ENCODE measurements at places on chromosomes 4 and X.

DNA sequence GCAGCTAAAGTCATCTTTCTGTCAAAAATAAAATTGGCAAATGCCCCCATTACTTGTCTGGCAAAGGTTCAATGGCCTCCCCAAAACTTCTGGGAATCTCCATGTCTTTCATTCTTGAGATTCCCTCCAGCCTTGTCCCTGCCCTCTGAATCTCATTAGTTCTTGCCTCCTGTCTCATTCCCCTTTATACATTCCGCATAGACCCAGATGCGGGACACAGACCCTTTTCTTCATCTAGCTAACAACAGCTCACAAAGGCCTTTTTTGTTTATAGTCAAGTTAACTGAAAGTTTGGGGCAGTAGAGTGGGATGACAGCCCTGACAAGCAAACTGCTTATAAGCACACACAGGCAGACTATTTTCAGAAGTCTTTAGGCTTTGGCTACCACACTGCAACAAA is 306.1 kb upstream of the FAM241A start:
- no peak for DNase-seq

DNA sequence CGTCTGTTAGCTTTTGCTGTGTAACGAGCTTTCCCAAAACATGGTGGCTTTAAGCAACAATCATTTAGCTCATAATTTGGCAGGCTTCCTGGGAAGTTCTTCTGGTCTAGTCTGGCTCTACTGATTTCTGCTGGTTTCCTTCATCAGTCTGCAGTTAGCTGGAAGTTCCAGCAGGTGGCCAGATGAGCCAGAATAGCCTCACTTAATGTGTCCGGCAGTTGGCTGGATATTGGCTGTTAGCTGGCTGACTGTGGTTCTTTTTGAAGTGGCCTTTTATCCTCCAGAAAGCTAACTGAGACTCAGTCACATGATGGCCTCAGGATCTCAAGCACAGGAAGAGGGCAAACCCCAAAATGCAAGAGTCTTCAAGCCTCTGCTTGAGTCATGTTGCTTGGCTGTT is 34.9 kb downstream of the FTHL17 start:
- DNase-seq = peak; percentile 1

GRCh38 chr4:155423671-155424070 is 46.9 kb upstream of the MAP9 start:
- no peak for DNase-seq

GRCh38 chr4:82865592-82865991 is 25.4 kb downstream of the SEC31A start:
- DNase-seq = no peak

DNA sequence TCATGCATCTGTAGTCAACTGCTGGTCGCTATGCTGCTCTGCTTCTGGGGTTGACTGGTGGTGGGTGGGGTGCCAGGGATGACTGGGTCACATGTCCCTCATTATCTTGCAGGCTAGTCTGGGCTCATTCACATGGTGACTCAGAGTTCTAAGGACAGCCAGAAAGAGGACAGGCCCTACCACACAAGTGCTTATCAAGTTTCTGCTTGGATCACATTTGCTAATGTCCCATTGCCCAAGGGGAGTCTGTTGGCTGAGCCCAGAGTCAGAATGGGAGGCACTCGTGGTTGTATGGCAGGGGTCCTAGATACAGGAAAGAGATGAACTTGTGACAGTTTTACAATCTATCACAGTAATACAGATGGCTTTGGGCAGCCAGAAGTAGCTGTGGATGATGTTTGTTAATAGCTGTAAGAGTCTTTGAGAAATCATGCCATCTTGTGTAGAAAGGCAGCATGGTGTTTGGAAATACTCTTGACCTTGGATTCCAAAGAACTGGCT is 221.3 kb downstream of the GPAT3 start:
- DNase-seq = no peak

DNA sequence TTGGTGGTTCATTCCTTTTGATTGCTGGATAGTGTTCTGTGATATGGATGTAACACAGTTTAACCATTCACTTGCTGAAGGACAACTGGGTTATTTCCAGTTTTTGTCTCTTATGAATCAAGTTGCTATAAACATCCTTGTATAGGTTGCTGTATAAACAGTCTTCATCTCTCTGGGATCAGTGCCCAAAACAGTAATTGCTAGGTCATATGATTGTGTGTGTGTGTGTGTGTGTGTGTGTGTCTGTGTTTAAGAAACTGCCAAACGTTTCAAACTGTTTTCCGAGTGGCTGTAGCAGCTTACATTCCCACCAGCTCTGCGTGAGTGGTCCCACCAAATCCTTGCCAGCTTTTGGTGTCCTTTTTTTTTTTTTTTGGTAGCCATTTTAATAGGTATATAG is 60.4 kb downstream of the F11 start:
- no peak for DNase-seq

DNA sequence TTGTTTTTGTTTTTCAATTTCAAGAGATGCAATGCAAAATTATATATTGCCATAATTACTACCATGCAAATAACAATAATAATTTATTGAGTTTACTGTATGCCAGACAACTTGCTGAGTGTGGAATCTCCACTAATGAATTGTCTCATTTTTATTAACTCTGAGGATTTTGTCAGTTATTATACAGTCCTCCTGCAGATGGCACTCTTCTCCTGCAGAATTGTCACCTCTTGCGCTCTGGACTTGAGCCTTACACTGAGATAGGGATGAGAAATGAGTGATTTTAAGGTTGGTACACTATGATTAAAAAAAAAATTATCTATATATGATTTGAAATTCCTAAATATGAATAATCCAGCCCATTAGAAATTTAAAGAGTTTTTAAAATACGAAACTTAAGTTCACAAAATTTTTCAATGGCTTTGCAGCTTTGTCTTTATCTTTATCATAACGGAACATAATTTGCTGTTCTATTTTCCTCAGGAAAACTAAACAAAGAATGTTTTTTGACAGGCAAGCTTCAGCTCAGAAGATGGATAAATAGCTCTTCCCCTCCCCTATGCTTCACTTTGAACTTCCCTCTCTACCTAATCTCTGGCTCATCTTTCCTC is 12.7 kb upstream of the PAQR3 start:
- peak; percentile 49 for DNase-seq

GRCh38 chr4:96395747-96396146 is 555.9 kb downstream of the PDHA2 start:
- no peak for DNase-seq

- DNase-seq = no peak
Measured at GRCh38 chrX:120731386-120731785, 101.5 kb upstream of the C1GALT1C1 start.

DNA sequence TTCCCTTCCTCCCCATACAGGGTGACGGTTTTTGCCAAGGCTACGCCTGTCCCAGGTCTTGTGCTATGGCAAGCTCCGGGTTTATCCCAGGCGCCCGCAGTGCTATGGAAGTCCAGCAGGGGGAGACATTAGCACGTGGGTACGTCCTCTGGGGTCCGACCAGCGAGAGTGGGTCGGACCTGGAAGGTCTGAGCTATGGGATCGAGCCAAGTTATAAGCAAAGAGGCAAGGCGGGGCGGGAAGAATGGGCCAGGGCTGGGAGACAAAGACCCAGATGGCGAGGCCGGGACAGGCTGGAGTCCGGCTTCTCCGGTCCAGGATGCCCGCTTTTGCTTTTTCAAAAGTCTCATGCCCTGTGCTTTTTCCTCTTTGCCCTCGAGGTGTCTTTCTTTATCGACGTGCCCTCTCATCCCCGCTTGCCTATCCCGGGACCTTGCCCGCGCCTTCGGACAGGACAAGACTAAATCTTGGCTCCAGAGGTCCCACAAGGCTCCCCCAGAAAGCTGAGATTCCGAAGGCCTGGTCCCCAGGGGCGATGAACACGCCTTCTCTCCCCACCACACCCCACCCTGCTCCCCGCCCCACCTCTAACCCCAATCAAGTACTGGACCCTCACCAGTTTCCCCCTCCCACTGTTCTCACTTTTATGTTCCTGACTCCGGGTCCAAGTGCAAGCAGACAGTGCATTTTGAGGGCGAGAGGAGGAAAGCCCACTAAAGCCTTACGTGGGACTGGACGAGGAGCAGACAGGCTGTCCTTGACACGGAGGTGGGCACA is 785 bp upstream of the EFNB1 start:
- peak; percentile 25 for DNase-seq

- DNase-seq = no peak
Measured at GRCh38 chr4:71214578-71214977, 124.2 kb upstream of the SLC4A4 start.

GRCh38 chrX:25013632-25014365 is 2.0 kb downstream of the ARX start:
- peak; percentile 53 for DNase-seq

- no peak for DNase-seq
Measured at GRCh38 chrX:150627957-150628356, 59.5 kb downstream of the MTM1 start.

- DNase-seq = no peak
Measured at GRCh38 chr4:148293571-148293970, 148.6 kb downstream of the NR3C2 start.

GRCh38 chrX:120450163-120450562 is 18.9 kb downstream of the LAMP2 start:
- no peak for DNase-seq

- no peak for DNase-seq
Measured at GRCh38 chrX:87265518-87265917, 252.1 kb upstream of the KLHL4 start.

- peak; percentile 14 for DNase-seq
Measured at GRCh38 chr4:26325191-26325590, 4.4 kb downstream of the RBPJ start.

GRCh38 chr4:24303926-24304325 is 280.4 kb downstream of the DHX15 start:
- no peak for DNase-seq

DNA sequence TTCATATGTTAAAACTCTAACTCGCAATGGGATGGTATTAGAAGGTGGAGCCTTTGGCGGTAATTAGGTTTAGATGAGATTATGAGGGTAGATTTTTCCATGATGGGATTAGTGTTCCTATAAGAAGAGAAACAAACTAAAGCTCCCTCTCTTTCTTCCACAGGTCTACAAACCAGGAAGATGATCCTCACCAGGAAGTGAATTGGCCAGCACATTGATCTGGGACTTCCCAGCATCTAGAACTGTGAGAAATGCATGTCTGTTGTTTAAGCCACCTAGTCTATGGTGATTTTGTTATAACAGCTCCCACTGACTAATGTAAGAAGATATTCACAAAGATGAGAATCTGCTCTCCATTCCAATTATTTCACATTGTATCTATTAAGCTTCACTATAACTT is 2266.9 kb downstream of the PCDH7 start:
- no peak for DNase-seq

GRCh38 chr4:57320217-57320616 is 210.0 kb upstream of the IGFBP7 start:
- no peak for DNase-seq

GRCh38 chrX:150694738-150695410 is 1.7 kb downstream of the MTMR1 start:
- DNase-seq = no peak

DNA sequence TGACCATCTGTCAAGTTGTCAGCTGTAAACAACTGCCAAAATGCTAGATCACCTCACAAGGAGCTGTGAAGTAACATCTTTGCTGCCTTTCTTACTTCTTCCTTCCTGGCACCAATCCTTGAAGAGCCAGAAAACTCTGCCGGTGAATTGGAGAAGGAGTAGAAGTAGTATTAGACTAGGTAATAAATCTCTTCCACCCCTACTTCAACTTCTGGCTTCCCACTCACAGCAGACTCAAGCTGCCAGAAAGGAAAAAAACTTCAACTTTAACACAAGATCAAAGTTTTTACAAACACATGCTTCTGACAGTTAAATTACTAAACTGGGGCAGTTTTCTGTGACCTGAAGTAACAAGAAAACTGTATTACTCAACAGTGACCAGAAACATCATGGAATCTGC is 164.7 kb upstream of the SLC7A11 start:
- DNase-seq = no peak

- DNase-seq = no peak
Measured at GRCh38 chrX:140050906-140051305, 85.6 kb upstream of the CXorf66 start.

DNA sequence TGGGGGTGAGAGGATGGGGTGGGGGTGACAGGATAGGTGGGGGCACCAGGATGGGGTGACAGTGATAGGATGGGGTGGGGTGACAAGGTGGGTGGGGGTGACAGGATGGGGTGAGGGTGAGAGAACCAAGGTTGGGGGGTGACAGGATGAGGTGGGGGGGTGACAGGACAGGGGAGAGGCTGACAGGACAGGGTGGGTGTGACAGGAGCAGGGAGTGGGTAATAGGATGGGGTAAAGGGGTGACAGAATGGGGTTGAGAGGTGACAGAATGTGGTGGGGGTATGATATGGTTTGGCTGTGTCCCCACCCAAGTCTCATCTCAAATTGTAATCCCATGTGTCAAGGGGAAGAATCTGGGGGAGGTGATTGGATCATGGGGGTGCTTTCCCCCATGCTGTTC is 26.0 kb downstream of the RNF212 start:
- DNase-seq = no peak

DNA sequence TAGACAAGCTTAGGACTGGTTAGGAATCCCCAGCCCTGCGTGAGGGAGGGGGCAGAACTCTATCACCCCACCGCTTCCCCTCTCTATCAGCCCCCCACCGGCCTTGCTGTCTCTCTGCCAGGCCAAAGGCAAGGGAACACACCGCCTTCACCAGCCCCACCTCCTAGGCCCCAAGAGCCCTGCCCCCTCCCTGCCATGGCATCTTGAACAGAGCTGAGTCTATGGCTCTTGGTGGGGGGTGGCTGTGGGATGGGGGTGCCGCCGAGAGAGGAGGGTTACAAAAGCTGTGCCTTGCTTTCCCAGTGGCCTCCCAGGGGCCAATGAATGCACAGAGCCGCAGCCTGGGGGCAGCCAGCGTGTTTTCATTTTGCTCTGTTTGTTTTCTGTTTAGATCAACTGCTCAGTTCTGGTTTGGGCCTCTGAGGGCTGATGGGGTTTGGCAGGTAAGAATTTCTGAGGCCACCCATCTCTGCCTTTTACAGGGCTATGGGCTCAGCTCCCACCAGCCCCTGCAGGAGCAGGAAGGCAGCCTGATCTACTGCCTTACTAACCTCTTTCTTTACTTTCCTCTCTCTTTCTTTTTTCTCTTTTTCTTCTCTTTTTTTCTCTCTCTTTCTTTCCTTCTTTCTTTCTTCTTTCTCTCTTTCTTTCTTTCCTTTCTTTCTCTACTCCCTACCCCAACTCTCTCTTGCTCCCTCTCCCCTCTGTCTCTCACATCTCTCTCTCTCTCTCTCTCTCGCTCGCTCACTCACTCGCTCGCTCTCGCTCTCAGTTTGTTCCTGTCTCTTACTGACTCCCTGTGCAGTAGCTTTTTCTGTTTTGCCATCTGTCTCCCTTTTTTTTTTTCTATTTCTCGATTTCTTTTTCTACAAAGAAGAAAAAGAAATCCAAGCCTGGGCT is 128.3 kb downstream of the PJA1 start:
- no peak for DNase-seq

DNA sequence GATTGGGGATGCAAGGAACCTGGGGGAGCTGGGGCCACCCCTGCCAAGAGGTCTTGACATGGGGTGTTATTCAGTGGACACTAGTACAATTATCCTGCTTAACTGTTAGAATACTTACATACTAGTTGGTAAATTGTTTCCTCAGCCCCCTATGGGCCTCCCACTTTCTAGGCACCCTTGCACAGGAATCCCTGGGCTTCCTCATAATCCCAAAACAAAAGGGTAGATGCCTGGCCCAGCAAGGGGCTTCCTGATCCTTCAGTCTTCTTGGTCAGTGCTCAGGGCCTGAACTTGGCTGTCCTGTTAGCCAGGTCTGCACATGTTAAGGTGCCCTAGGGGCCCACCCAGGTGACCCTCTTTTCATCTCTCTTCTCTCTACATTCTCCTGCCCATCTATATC is 48.7 kb upstream of the MSX1 start:
- DNase-seq = no peak

Measured in NCI-H146 (cell line).